LNCaP clone FGC (cell line): ENCODE measurements at places on chromosomes 2 and 18.
A peak's percentile ranks its signal among the peaks of the same experiment; 100 is the strongest.

DNA sequence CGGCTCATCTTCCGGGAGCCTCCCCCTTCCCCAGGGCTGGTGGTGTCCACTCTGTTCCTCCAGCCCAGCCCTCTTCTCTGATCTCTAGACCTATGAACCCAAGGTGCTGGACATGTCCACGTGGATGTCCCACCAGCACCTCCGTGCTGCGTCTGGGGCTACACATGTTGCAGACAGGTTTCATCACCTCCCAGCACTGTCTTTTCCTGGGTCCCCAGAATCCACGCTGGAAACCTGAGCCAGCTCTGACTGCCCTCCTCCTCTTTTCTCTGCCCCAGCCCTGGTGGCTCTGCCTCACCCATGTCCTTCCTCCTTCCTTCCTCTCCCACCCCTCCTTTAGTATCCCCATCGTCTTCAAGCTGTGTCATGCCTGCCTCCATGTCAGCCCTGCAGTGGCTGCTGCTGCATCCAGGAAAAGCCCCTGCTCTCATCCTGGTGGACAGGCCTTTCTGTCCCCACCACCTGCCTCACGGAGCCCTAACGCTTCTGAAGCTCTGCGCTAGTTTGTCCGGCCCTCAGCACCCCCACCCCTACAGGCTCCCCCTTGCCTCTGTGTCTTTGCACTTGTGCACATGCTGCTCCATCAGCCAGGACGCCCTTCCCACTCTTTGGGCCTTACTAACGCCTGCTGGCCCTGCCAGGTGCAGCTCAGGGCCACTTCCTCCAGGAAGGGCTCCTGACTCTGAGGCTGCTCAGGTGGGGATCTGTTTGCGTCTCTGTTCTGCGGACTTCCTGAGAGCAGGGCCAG lies 105.9 kb downstream of the DYSF start:
- no peak for DNase-seq

DNA sequence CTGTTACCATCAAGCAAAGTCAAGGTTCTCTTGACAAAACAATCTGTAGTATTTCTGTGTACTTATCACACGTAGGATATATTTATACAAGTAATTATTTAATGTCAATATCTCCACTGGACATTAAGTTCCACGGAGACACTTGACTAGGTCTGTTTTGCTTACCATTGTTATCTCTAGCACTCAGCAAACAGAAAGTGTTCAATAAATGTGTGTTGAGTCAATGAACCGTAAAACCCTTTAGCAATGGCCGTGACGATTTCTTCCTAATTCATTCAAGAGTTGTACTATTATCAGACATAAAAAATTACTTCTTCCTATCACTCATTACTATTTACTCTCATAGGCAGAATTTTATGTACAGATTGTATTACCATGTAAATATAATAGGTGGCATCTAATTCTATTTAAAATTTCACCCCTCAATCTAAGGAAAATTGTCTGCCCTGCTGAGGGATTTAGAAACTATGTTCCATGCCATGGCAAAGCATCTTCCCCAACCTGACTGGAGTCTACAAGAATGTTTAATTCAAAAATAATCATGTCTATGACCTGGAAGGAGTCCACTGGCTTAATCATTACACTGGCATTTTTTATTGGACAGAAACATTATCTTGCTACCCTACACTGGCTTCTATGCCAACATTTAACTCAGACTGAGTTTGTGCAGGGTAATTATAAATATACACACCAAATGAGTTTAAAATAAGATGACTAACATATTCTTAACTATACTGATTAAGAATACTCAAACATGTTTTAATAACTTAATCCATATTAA lies 301.9 kb downstream of the ZEB2 start:
- peak; percentile 93 for DNase-seq

DNA sequence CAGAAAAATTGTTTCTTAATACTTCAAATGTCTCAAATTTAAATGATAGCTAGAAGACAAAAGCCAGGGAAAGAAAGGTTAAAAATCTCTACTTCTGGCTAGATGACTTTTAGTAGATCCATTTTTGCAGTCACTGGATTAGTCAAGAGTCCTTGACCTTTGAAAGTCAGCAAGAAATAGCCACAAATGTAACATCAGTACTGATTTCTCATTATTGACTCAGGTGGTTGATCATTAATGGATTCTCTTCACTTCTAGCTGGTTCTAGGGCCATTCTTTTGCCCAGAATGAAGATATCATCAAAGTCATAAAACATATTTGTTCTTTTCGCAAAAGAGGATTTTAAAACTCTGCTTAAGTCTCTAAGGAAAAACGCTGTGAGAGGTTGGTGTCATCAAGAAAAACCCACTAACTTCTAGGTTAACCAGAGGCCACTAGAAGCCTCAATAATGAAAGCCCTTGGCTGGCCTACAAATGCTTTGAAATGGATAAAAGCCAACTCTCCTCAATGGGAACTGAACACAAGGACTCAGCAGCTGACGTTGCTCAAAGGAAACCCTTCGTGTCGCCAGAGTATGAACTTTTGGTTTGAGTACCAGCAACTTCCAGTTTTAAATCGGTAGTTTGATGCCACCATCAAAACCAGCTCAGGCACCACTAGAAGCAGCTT lies 66.3 kb downstream of the IRS1 start:
- no peak for DNase-seq

DNA sequence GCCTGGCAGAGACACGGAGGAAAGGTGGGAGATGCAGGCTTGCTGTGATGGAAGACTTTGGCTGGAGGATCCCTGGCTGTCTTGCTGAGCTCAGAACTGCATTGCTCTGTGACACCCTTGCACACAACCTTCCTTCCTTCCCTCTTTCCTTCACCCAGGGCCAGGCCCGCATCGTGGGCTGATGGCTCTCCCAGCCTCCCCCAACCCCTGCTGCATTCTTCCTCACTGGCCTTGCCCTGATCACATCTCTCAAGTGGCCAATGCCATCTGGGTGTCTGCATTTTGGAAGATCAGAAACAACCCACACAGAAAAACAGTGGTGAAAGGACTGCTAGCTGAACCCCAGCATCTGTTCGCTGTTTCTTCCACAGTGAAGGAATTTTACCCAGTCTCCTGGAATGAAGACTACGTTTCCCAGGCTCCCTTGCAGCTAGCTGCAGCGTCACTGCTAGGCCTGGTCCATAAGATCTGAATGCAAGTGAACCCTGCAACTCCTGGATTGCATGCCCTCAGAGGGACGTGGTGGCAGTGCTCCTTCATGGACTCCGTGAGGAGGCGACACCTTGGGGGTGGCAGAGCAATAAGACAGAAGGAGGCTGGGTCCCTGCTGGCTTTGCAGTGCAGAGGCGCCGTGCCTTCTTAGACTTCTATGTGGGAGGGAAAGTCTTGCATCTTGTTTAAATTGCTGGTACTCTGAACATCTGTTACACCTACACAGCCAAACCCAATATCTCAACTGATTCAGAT lies 78.9 kb upstream of the YWHAQ start:
- DNase-seq = no peak

DNA sequence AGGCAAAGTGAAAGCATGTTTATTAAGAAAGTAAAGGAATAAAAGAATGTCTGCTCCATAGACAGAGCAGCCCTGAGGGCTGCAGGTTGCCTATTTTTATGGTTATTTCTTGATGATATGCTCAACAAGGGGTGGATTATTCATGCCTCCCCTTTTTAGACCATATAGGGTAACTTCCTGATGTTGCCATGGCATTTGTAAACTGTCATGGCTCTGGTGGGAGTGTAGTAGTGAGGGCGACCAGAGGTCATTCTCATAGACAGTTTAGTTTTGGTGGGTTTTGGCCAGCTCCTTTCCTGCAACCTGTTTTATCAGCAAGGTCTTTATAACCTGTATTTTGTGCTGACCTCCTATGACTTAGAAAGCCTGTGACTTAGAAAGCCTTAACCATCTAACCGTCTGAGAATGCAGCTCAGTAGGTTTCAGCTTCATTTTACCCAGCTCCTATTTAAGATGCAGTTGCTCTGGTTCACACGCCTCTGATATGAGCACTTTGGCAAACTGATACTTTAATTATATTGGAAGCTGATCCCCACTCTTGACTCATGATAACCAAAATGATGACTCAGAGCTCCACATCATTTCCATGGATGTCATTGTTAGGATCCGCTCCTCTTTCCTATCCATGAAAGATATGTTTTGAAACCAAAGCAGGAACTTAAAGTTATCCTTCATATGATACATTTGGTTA lies 14.5 kb upstream of the ERMN start:
- no peak for DNase-seq

- no peak for DNase-seq
Measured at GRCh38 chr2:125479143-125479636, 1176.8 kb upstream of the GYPC start.

DNA sequence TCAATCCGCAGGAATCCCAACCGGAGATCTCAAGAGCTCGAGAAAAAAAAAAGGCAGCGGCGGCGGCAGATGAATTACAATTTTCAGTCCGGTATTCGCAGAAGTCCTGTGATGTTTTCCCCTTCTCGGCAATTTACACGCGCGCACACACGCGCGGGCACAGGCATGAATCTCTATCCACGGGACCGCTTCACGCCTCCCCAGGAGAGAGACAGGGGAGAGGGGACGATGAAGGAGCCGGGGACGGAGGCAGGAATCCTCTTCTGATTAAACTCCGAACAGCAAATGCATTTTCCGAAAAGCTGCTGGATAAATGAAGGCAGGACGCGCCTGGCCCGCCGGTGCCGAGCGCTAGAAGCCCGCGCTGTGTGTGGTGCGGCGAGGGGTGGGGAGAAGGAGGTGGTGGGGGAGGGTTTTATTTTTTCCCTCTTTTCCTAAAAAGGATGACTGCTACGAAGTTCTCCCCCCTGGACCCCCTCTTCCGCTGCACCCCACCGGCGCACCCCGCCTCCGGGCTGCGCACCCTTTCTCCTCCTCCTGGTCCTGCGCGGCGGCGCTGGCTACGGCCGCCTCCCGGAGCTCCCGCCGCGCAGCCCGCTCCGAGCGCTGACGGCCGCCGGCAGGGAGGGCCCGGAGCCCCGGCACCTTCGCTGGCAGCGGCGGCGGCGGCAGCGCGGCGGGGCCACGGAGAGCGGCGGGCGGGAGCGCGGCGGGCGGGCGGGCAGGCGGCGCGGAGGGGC lies at the start of gene BCL2:
BCL2 (minus strand) TSS at position 387 of the 740 bp plus-strand sequence.
- no peak for DNase-seq

GRCh38 chr18:23067236-23067635 lies 68.0 kb upstream of the CABLES1 start:
- no peak for DNase-seq

- no peak for DNase-seq
Measured at GRCh38 chr2:10243926-10244270, 58.8 kb upstream of the HPCAL1 start.

DNA sequence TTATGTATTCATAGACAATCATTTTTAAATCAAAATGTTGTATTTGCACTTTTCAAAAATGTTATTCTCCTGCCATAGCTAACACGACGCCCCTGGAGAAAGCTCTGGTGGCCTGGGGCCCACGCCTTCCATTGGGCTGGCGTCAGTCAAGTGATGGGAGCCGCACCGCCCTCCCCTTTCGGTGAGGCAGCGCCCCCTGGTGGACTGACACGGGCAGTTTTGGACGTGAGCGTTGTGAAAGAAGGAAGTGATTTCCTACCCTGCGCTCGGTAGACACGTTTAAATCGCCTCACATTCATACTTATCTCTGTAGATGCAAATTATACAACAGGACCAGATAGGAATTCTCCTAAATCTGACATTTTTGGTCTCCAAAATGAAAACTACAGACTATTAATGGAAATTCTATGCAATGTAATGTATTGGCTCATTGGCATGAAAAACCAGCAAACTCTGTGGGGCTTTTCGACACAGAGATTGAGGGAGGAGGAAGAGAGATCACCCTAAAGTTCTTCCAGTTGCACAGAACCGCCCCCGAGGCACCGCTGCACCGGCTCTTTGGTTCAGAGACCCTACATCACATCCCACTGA lies 326.2 kb upstream of the SOX11 start:
- DNase-seq = peak; percentile 34

DNA sequence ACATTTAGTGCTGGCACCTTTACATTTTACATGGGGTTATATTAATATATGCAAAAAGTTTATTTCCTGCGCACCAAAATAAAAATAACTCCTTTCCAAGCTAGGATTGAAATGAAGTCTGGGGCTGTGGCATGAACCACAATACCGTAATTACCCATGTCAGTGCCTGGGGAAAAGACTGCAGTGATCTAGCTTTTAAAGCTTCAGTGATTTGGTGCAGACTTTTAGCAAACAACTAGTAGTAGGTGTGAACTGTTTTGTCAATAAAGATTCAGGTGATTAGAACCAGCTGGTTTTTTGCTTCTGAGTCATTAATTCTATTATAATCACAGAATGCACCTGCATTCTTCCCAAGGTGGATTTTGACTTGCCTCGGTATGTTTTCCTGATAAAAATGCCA lies 21.2 kb downstream of the EFEMP1 start:
- DNase-seq = no peak

GRCh38 chr2:235600406-235600805 lies 106.6 kb downstream of the AGAP1 start:
- DNase-seq = no peak

DNA sequence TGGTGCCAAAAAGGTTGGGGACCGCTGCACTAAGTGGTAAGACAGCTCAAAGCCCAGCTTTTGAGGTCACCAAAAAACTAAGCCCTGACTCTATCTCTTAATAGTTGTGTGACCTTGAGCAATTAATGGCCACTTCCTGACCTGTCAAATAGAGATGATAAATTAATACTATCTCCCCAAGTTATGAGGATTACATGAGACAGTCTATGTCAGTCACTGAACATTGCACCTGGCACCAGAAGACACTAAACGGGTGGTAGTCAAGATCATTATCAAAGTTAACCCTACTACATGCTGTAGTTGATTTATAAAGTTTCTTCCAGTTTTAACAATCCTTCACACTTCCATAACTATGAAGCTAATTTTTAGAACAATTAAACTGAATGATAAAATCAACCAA lies 36.5 kb downstream of the STPG4 start:
- no peak for DNase-seq

DNA sequence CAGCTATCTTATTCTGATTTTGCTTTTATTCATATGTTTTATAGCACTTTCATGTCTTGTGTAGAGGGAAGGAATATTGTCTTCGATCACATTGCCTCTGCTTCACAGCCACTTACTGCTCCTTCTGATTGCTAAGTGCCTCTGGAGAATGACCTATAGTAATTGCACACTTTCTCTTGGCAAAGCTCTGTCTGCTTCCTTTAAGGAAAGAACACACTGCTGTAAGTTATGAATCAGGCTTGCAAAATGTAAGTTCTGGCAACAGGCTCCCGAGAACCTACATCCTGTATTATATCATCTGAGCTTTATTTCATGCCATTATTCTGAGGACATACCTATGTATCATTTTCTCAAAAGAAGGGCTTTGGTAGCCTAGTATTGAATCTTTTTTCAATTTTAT lies 170.7 kb downstream of the ZNF804A start:
- no peak for DNase-seq

DNA sequence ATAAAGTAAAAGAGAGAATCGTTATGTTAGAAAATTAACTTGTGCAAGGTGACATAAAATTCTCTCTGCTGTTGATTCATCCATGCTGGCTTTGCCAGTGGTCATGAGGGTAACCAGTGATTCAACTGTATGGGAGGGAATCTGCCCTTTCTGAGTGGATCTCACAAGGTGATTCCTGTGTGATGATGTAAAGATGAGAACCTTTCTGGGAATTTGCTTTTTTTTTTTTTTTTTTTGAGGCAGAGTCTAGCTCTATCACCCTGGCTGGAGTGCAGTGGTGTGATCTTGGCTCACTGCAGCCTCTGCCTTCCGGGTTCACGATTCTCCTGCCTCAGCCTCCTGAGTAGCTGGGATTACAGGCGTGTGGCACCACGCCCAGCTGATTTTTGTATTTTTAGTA lies 23.3 kb downstream of the RAB31 start:
- no peak for DNase-seq

GRCh38 chr18:23837591-23837990 lies 148.3 kb downstream of the LAMA3 start:
- DNase-seq = no peak

- no peak for DNase-seq
Measured at GRCh38 chr2:122112216-122113005, 357.0 kb downstream of the TSN start.
